ENCODE measurements at places on chromosomes 2 and 18.

DNA sequence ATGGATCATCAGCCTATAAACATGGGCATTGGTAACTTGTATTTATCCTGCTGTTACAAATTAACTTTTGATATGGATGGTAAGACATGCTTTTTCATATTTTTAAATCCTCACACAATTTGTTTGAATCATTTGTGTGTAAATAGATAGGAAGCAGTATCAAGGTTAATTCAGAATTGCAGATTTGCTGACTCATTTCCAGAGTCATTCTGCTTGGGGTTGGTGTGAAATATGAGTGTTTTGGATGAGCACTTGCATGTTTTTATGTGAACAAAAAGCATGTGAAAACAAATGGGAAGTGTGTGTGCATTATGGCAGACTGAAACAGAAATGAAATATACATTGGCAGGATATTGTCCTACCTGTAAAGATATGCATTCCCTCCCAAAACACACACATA, 11.8 kb downstream of the CCDC85A start:
- DNase-seq = no peak

- peak; percentile 48 for DNase-seq
Observed at GRCh38 chr2:25362434-25363145, 20.9 kb upstream of the DNMT3A start.

DNA sequence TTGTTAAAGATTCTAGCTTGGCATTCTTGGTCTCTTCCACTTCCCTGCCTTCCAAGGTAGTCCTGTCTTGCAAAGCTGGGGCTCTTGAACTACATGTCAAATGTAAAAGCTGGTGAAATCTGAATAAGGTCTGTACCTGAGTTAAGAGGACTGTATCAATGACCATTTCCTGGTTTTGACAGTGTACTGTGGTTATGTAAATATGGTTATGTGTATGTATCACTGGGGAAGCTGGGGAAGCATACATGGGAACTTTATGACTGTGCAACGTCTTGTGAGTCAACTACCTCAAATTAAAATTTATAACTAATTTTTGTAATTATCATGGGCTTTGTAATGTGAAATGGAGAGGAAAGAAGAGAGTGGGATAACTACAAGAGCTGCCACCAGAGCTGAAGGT, 81.7 kb downstream of the COL4A4 start:
- no peak for DNase-seq

- DNase-seq = no peak
Observed at GRCh38 chr2:9655441-9656269, 24.9 kb upstream of the YWHAQ start.

- DNase-seq = no peak
Observed at GRCh38 chr2:124999906-125000305, 974.8 kb downstream of the CNTNAP5 start.

- DNase-seq = no peak
Observed at GRCh38 chr2:76316691-76317090, 606.0 kb upstream of the GCFC2 start.

DNA sequence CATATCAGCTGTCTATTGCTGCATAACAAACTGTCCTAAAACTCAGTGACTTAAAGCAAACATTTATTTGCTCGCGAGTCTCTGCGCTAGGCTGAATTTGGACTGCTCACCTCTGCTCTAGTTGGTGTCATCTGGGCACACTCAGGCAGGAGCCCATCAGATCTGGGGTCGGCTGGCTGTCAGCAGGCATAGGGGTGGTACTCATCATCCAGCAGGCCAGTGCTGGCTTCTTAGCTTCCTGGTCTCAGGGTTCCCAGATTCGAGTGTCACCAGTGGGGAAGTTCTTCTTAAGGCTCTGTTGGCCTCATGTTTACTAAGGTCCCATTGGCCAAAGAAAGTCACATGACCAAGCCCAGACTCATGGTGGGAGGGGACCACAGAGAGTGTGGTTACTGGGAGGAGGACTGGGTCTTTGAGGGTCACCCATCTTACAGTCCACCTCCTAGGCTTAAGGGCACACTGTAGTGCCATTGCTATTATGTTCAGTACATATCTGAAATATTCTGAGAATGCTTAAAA, 71.6 kb upstream of the ATG16L1 start:
- DNase-seq = no peak

DNA sequence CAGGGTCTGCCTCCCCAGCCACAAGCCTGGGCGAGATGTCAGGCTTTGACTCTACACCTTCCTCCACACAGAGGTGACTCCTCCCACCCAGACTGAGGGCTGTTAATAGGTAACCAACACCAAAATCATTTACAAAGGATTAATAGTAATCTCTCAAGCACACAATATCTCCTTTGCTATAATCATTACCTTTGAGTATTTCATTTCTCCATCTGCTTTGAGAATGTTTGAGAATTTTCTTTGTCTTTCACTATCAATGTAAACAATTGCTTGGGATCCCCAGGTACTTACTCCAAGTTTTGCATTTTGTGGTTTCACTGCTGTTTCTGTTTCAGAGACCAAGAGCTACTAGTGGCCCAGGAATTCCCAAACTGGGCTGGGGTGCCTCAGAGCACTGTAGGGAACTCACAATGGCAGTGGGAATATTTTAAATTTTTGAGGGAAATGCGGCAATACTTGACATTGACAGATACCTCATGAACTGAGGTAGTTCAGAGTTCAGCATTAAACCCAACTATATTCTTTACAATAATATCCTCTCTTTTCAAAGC, 166.4 kb upstream of the MGAT5 start:
- DNase-seq = no peak

GRCh38 chr2:189524746-189525145, 55.8 kb downstream of the SLC40A1 start:
- DNase-seq = no peak

DNA sequence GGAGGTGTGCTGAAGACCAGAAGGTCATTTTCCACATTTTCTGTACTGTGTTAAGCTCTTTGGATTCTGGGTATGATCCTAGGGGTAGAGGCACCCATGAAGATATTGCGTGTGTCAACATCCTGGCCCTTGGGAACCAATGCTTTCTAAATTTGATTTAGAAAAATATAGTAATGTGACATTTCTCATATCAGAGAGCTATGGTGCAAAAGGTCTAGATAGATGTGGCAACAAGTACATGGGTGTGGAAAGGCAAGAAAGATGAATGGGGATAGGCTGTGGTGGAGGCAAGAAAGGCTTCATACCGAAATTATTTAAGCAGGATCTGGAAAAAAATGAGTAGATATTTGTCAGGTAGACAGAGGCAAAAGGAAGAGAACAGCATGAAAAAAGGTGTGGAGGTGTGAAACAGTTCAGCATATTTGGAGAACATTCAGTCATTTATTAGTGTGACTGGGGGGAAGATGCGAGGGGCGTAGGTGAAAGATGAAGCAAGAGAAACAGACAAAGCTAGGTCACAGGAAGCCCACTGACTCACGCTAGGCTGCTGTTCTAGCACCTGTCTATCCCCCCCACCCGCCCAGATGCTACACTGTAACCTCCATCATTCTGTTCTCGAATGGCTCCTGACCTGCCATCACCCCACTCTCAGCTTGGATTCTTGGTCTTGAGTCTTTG, 11.7 kb downstream of the DOK1 start:
- DNase-seq = no peak
